ENCODE measurements at places on chromosomes 3 and 15. TPM values are rescaled to one million over a fixed set of nuclear protein-coding genes. Genes with fewer than 3 reads are reported as not detected.
A peak's percentile ranks its signal among the peaks of the same experiment; 100 is the strongest.

DNA sequence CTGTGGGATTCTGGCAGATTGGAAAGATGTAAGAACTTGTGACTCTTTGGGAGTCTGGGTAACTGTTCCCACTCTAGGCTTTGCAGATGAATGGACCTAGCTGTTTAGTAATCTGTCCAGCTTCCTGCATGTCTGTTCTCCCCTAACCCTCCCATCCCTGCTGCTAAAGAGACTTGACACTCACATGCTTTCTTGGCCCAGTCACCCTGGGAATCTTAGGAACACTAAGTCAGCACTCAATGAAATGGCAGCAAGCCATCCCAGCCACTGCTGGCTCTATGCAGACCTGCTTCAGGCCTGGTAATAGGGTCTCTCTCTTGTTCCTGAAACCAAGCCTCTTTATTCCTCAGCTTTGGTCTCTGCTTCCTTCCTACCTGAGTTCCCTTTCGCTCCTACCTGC is 63.7 kb upstream of the THSD4 start:
- DNase-seq = peak; percentile 85

DNA sequence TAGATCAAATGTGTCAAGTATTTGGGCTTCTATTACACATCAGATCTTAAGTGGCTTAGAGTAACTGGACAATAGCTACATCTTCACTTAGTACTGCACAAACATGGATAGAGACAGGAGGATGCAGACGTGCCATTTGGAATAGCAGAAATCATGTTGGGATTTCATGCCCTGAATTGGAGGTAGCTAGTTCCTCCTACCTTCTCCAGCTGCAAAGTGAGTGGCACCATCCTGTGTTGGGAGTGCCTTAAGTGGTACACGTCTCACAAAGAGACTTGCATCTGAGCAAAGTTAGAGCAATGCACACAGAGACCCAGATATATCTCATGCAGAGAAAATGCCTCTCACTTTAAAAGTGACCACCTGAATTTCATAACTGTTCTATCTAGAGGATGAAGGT is 136.5 kb downstream of the SSR3 start:
- no peak for DNase-seq

GRCh38 chr3:67067251-67067650 is 69.1 kb downstream of the KBTBD8 start:
- DNase-seq = no peak

DNA sequence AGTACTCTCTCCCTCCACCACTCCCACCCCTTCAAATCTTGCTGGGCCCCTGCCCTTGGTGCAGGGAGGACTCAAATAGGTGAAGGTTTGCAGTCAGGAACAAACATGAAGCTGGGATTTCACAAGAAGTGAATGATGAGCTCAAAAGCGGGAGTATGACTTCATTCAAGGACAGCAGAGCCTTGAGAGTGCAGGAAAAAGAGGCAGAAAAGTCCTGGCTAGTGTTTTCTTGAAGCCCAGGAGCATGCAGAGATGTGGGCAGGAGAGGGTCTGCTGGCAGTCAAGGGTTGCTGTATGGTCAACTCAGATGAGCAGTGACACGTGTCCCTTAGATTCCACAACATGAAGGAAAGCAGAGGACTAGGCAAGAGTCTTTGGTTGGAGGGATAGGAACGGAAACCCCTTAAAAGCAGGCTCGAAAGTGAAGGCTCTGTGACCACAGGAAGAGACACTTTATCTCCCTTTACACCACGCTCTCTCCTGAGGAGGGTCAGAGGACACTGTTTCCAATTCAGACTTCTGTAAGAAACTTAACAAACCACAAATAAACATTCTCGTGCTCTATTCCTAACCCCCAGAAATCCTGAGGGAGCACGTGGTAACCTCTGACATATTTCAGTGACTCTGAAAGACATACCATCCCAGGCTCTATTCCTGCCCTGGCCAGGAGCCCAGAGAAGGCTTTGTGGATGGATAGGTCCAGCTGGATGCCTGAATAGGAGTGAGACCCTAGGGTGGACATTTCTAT is 168.0 kb upstream of the NDN start:
- peak; percentile 38 for DNase-seq

GRCh38 chr15:73268457-73268856 is 100.3 kb downstream of the HCN4 start:
- no peak for DNase-seq

GRCh38 chr15:77026501-77027110 is 31.7 kb downstream of the PSTPIP1 start:
- DNase-seq = no peak

DNA sequence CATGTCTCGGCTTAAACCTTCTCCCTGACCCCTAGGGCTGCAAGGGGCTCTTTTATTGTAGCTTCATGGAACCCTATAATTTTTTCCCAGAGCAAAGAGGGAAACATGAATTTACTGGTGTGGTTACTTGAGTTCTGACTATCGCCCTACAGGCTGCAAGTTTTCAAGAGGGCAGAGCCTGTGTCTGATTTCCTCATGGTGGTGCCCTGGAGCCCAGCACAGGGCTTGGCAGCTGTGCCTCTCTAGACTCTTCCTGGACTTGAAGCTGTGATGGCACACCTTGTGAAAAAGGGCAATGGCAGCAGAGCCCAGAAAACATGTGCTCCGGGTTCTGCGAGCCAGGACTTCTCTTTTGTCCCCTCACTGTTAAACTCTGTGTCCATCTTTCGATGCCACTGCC is 34.2 kb upstream of the TF start:
- no peak for DNase-seq

GRCh38 chr3:107620534-107620933 is 97.8 kb downstream of the BBX start:
- DNase-seq = no peak

DNA sequence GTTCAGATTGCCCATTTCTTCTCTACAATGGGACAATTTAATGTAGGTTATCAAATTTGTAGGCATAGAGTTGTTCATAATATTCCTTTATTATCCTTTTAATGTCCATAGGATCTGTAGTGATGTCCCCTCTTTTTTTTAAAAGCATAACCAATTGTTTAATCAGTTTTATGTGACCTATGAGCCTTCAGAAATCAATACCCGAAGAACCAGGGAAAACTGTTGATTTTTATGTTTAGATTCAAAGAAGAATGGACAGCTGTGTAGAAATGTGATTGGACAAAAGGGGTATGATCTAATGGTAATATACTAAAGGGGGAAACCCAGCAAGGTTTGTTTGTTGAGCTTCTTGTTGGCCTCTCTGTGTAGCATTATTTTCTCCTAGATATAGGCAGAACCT is 39.5 kb downstream of the SUSD5 start:
- no peak for DNase-seq

DNA sequence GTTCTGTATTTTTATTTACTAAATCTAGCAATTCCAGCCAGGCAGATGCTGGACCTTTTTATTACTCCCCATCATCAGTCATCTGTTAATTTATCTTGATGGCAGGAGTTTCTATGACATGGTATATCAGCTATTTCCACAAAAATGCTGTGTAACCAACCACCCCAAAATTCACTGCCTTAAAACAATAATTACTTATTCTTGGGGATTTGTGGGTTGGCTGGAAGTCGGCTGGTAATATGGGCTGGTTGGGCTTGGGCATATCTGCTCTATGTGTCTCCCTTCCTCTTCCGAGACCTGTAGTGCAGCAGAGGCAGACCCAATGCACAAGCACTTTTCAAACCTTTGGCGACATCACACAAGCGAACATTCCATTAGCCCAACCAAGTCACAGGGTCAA is 92.1 kb upstream of the UBE2E1 start:
- peak; percentile 87 for DNase-seq

GRCh38 chr3:53123953-53124352 is 6.3 kb downstream of the RFT1 start:
- no peak for DNase-seq

DNA sequence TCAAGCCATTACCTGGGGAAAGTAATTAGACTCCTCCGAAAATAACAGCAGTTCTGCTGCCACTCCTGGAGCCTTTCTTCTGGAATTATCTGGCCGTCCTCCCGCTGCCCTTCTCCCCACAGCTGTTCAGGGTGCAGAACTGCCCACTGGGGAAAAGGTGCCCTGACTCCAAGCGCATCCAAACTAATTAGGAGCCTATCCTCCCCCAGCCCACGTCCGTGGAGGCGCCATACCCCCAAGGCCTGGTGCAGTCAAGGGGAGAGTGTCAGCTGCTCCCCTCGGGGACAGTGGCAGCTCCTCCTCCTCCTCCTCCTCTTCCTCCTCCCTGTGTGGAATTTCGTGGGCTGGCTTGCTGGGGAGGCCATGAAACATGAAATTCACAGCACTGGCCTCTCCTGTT is 177.2 kb downstream of the XXYLT1 start:
- no peak for DNase-seq

DNA sequence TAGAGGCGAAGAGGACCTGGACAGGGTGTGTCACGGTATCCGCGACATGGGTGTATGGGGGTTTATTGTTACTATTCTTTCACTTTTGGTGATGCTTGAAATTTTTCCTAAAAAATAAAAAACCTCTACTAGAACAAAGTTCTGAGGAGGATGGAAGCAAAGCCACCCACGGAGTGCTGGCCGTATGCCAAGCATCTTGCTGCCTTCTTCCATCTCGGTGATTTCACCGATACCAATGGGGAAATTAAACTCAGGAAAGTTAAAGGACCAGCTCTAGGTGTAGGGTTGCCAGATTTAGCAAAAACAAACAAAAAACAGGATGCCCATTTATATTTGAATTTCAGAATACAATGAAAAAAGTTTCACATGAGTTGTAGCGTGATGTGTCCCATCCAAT is 33.9 kb downstream of the SMAD6 start:
- DNase-seq = no peak

DNA sequence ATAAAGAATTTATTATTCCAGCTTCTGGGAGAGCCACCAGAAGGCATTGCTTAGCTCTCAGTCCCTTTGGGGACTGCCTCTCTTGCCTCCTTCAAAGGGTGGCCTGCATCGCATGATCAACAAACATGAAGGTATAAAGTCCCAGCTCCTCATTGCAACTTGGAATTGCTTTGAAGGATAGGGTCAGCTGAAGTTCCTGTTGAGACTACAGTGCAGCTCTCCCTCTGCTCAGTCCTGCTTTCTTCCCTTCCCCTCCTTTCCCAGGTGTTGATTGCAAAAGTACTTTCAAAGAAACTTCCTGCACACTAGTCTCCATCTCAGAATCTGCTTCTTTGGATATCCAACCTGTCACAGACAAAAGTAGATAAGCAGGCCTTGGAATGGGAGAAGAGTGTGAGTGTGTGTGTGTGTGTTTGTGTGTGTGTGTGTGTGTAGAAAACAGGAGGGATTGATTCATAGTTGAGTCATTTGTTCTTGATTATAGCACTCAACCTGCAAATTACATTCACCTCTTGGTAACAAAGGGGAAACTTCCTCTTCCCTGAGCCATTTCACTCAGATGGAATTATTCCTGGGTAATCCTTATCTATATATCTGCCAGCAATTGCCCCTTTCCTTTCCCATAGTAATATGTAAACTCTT is 13.7 kb downstream of the CCR8 start:
- no peak for DNase-seq

DNA sequence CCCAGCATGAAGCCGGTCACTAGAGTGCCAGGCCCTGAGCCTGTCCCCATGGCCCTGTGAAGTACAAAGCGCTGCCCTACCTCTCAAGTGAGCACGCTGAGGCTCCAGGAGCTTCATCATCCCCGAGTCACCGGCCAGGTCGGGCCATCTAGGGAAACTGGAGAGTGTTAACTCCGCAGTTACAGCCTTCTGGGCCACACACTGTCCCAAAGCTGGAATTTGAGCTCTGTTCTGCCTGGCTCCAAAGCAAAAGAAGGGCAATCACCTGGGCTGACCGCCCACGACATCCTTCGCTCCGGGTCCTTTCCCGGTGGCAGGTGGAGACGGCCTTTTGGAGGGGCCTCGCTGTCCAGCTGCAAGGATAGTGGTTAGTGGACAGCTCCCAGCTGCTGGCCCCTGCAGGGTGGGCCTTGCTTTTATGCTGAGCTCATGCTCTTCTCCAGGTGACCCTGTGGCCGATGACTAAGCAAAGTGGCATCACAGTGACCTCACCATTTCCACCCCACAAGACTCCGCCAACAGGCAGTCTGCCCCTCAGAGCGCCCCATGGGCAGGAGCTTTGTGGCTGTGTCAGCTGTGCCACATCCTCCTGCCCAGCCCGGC is 3.5 kb upstream of the MUC4 start:
- DNase-seq = no peak

Gene TBCCD1
- total RNA-seq = 13.7 TPM

Gene EPHA6
- total RNA-seq = under 0.01 TPM

Gene DCLK3
- under 0.01 TPM for total RNA-seq

Gene HYAL3
- 7.4 TPM for total RNA-seq

Gene QRICH1
- 59.0 TPM for total RNA-seq

Gene GPR87
- 0.17 TPM for total RNA-seq

Gene MAGEL2
- under 0.01 TPM for total RNA-seq

Gene HGD
- under 0.01 TPM for total RNA-seq

All from fibroblast of lung (primary cell).